A673 (cell line): ENCODE measurements at places on chromosomes 16 and 17.

GRCh38 chr16:25176136-25176535, 40.6 kb upstream of the AQP8 start:
- DNase-seq, result no peak

GRCh38 chr16:22977294-22977697, 163.3 kb downstream of the HS3ST2 start:
- DNase-seq, result peak; percentile 36

- DNase-seq, result peak; percentile 82
Measured at GRCh38 chr17:773467-774312, 8.4 kb downstream of the GLOD4 start.

- peak; percentile 70 for DNase-seq
Measured at GRCh38 chr17:74493331-74493833, 26.9 kb downstream of the CD300A start.

DNA sequence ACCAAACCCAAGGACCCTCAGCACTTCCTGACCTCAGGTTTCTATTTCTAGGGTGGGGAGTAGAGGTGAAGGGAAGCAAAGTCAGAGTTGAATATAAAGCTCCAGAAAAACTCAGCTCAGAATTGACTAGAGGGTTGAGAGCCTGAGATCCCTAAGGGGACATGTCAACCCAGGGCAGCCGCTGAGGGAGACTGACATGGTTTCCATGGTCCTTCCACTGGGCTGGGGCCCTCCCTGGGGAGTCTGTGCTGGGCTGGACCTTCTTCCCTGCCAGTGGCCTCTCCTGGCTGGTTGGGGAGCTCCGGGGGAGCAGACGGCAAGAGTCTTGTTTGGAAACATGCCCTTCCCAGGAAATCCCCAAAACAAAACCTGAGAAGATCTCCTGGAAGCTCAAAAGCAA, 121.3 kb downstream of the METRNL start:
- no peak for DNase-seq

DNA sequence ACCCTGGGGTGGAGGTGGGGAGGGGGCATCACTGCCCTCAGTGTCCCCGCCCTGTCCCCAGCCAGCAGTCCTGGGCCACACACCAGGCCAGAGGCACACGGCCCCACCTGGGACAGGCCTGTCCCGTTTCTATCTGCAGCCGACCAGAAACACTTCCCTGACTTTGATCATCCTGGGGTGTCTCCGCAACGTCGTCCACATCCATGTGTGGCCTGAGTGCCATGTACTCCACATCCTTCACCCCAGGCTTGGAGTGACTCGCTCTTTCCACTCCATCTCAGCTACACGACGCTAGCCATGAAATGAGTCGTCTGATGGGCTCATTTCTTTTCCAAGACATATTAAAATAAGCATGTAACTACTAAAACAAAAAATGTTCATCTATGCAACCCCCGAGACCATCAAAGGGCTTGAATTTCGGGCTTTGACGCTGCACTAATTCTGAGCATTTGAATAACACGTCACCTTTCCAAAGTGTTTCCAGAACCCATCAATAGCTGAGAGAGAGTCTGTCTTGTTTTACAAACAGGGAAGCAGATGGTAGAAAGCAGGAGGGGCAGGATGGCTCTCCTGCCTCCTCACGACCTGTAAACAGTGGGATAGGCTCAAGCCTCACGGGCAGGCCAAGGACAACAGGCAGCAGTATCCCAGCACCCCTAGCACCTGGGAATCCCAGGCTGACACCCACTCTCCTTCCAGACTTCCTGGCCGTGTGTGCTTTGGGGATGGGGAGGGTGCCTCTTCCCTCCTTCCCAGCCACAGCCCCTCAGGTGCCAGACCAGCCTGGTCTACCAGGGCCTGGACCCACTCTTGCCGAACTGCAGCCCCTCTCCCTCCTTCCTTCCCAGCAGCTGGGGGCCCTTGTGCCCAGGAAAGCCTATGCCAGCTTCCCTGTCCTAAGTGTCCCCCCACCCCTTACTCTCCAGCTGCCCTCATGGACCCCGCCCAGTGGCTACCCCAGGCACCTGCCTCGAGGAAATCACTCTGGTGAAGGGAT, 20.0 kb upstream of the RASD1 start:
- no peak for DNase-seq

- DNase-seq, result no peak
Measured at GRCh38 chr17:56313201-56313600, 159.9 kb downstream of the ANKFN1 start.

DNA sequence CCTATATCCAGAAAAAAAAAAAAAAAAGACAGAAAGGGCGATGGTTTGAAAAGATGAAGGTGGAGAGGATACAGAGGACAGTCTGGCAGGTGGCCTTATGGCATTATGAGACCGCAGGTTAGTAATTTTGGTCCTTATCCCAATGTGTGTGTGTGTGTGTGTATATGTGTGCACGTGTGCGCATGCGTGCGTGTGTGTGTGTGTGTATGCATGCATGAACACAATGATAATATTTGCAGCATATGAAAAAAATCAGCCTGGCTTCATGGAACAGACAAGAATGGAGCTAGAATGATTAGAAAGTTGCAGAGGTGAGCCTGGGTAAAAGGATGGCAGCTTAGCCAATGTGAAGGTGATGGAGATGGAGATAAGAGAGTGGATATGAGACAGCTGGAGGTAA, 83.4 kb downstream of the LYRM1 start:
- DNase-seq, result no peak

DNA sequence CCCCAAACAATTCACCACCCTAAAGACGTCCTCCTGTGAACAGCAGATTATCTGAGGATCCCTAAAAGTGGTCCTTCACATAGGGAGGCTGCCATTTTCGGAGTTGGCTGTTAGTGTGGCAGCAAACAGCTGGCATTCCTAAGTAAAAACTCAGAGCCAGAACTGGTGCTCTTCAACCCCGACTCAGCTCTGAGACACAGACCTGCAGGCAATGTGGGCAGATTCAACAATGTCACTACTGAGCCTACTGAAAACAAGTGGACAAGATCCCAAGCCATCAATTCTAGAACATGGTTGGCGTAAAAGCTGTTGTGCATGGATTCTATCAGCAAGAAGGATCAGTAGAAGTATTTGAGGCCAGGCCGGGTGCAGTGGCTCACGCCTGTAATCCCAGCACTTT, 247.2 kb downstream of the NTN1 start:
- DNase-seq, result no peak

DNA sequence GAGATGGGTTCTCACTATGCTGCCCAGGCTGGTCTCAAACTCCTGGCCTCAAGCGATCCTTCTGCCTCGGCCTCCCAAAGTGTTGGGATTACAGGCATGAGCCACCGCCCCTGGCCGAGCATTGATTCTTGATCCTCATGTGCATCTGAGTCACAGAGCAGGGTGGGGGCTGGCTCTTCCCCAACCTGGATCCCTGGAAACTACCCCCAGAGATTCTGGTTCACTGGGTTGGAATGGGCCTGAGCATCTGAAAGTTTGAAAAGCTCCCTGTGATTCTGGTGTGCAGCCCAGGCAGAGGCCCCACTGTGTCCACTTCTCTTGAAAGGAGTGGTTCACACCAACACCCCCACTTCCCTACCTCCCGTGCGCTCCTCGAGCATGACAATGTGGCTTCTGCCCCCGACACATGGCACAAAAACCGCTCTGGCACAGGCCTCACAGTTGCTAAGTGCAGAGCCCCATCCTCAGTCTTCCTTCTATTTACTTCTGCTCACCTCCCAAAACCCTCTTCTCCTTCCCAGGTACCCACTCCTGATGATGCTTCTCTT, 4.6 kb downstream of the QPRT start:
- DNase-seq, result no peak

DNA sequence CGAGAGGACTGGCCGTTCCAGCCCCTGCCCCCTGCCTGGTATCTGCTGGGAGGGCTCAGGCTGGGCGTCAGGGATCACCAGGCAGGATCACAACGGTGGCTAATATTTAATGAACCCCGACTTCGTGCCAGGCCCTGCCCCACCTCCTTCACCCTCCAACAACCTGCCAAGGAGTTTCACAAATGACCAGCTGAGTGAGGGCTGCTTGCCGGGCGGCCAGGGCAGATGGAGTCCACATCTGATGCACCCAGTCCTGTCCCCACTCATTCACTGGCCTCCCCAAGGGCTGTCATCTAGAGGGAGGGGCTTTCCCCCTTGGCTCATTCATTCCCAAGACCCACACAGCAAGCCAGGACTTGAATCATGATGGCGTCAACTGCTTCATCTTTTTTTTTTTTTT, 17.5 kb downstream of the UBALD1 start:
- DNase-seq, result no peak

DNA sequence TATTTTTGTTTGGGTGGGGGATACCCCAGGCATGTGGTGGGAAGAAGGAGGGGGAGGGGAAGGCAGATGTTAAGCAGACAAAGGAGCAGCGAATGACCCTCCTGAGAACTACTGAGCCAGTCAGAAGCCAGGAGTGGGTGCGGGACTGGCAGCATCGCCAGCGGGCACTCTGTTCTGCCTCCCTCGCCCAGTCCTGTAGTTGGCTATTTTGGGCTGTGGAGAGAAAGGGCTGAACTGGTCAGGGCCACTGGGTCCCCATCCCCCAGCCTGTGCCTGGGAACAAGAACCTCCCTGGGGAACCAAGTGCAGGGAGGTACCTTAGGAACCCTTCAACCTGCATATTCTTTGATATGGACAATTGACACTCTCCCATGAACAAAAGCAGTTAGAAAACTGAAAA, 6.4 kb downstream of the LRRC3C start:
- DNase-seq, result no peak

DNA sequence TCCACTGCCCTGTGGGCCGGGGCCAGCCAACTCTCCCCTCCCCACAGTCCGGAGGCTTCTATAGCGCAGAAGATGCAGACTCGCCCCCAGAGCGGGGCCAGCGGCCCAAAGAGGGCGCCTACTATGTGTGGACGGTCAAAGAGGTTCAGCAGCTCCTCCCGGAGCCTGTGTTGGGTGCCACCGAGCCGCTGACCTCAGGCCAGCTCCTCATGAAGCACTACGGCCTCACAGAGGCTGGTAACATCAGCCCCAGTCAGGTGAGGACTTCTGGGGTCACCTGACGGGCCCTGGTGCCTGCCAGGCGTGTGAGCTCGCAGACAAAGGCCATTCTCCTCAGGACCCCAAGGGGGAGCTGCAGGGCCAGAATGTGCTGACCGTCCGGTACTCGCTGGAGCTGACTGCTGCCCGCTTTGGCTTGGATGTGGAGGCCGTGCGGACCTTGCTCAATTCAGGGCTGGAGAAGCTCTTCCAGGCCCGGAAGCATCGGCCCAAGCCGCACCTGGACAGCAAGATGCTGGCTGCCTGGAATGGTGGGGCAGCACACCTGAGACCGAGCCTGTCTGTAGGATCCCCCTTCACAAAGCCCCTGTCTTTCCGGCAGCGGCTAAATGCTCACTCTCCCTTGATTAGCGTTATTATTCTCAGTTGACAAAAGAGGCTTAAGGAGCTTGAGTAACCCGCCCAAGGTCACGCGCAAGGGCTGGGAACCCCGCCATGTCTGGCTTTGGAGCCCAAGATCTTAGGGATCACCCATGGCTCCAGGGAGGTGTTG, 3.9 kb downstream of the SPATA20 start:
- peak; percentile 67 for DNase-seq

DNA sequence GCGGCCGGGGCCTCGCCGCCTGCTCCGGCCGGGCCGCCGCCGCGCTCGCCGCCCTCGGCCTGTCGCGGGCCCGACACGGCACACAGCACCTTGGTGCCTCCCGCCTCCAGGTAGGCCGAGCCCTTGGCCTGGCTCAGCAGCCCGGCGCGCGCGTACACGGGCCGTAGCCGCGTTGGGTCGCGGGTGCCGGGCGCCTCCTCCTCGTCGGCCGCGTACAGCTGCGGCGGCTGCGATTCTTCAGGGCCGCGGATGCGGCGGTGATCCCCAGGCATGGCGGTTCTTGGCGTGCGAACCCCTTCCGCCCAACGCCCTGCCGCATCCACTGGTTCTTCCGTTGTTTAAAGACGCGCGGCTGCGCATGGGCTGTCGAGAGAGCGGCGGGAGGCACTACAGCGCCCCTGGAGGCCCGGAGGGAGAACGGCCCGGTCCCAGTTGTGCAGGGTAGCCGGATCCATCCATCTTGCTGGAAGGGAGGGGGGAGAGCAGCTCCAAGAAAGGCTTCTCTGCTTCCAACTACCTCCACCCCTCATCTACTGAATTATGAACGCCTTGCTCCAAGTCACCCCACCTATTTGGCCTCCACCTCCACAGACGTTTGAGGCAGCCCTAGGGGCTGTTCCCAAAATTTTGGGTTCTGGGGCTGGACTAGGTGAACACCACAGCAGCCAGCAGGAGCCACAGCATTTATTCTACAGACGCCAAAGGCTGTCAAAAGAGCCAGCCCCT, at the start of gene EXOSC6:
TSS of gene EXOSC6 (minus strand) at position 312 of the 726 bp plus-strand sequence. CDS start at position 272, 40 bp downstream.
- DNase-seq, result peak; percentile 98

DNA sequence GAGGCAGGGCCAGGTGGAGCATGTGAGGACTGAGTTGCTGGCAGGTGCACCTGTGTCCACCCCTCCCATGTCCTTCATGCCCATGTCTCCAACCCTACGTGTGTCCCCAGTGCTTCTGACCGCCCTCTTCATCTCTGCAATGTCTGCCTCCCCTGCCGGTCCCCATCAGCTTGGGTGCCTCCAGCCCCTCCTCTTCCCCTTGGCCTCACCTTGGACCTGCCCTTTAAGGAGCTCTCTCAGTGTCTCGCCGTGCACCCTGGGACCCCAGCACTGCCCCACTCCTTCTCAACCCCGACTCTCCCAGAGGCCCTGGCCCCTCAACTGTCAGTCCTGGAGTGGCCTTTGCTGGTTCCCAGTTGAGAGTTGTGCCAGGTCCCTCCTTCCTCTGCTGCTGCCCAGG, 15.0 kb downstream of the RIPOR1 start:
- no peak for DNase-seq

- DNase-seq, result no peak
Measured at GRCh38 chr16:73122604-73123391, 74.9 kb upstream of the ZFHX3 start.

GRCh38 chr17:12826431-12826830, 37.1 kb downstream of the ARHGAP44 start:
- DNase-seq, result no peak

- no peak for DNase-seq
Measured at GRCh38 chr17:41803049-41804020, 8.4 kb downstream of the P3H4 start.

DNA sequence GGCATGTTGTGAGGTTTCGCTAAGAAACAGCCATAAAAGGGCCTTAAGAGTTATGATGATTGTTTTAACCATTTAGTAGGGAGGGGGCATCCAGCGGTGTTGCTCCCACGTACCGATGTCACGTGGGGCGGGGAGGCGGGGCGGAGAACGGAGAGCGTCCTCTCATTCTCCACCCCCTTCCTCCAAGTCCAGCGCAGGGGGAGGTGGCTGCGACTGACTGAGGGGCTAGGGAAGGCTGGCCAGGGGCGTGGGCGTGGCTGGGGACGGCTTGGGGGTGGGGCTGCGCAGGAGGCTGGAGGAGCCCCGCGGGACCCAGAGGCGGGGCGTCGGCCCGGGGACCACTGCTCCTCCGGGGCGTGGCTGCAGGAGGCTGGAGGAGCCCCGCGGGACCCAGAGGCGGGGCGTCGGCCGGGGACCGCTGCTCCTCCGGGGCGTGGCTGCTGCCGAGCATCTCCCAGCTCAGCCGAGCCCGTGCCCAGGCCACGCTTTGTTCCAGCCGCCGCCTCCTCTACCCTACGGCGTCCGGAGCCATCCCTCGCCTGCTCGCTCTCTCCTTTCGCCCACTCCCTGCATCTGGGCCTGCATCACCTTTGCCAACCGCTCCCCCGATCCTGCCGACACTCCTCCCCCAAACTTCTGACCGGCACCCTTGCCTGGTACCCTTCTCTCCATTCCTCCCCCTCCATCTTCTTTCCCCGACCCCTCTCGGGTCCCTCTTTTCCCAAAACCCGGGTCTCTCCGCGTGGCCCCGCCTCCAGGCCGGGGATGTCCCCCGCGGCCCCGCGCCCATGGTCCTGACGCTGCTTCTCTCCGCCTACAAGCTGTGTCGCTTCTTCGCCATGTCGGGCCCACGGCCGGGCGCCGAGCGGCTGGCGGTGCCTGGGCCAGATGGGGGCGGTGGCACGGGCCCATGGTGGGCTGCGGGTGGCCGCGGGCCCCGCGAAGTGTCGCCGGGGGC, at the start of gene SARM1:
TSS of gene SARM1 (plus strand) at position 450 of the 958 bp plus-strand sequence. CDS start at position 789, 339 bp downstream.
- DNase-seq, result peak; percentile 98
